ENCODE measurements at places on chromosomes 16 and 17.

DNA sequence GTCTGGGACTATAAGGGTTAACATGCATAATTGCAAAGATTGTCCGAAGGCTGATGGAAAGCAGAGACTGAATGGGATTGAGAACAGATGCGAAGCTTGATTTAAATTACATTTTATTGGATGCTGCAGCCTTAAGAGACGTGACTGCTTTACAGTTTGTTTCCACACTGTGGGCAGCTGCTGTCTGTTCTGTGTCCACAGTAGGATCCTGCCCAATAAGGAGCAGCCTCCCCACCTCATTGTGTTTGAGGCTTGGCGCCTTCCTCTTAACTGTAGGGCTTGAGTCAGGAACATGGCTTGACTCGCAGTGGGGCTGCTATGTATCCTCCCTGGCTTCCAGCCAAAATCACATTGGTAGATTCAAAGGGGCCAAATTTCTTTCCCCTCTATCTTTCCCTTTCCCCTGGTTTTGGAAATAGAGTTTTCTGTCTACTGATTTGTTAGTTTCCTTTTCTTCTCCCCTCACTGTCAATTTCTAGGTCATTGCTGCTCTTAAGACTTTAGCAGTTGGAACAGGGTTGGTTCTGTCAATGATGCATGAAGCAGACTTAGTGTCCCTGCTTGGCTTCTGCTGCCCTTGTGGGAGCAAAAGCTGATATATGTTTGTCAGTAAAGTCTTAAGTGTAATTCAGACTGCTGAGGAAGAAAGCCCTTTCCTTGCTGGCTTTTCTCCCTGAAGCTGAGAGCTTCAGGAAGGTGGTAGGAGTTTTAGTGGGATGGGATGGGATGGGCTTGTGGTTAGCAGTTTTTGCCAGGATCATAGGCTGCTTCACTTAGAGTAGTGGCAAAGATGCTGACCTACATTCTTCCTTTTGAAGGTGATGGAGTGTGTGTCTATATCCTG is 5.0 kb upstream of the RARA start:
- no peak for DNase-seq

DNA sequence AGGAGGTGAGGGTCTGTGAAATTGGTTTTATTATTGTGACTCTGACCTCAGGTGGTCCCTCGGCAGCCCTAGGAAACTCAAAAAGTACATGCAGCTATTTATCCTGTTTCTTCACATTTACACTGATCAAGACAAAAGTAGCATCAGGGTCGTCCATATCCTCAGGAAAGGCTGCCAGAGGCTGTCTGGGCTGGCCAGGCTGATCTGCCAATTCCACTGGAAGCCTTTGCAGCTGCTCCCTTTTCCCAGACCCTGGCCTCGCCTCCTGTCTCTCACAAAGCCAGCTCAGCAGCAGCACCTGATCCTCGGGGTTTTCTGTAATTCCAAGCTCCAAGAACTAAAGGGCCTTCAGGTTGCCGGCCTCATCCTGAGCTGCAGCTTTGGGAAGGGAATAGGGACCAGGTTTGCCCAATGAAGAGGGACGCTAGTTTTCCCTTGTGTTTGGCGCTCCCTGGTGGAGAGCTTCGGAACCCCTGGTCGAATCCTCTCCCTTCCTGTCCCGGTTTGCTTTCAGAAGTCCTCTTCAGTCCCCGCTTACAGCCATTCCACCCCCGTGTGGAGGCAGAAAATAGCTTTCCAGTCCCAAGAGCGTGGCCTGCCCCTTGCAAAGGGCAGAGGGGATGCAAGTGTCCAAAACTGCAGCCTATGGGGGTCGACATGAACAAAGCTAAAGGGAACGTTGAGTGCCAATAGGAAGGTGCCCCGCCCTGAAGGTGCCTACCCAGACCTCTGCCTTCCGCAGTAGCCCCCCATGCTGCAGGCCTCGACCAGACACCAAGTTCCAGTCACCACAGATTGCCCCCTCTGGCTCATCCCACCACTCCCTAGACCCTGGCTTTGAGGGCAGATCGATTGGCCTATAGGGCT is 13.4 kb downstream of the MFSD6L start:
- DNase-seq: peak; percentile 32

GRCh38 chr17:58666858-58667267 is 25.0 kb downstream of the TEX14 start:
- no peak for DNase-seq

DNA sequence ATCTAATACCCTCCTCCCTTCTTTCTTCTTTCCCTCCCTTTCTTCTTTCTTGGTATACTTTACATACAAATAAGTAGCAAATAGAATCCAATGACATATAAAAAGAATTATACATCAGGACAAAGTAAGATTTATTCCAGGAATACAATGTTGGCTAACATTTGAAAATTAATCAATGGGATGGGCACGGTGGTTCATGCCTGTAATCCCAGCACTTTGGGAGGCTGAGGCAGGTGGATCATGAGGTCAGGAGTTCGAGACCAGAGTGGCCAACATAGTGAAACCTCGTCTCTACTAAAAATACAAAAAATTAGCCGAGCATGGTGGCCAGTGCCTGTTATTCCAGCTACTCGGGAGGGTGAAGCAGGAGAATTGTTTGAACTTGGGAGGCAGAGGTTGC is 72.1 kb downstream of the BCAS3 start:
- DNase-seq: no peak

DNA sequence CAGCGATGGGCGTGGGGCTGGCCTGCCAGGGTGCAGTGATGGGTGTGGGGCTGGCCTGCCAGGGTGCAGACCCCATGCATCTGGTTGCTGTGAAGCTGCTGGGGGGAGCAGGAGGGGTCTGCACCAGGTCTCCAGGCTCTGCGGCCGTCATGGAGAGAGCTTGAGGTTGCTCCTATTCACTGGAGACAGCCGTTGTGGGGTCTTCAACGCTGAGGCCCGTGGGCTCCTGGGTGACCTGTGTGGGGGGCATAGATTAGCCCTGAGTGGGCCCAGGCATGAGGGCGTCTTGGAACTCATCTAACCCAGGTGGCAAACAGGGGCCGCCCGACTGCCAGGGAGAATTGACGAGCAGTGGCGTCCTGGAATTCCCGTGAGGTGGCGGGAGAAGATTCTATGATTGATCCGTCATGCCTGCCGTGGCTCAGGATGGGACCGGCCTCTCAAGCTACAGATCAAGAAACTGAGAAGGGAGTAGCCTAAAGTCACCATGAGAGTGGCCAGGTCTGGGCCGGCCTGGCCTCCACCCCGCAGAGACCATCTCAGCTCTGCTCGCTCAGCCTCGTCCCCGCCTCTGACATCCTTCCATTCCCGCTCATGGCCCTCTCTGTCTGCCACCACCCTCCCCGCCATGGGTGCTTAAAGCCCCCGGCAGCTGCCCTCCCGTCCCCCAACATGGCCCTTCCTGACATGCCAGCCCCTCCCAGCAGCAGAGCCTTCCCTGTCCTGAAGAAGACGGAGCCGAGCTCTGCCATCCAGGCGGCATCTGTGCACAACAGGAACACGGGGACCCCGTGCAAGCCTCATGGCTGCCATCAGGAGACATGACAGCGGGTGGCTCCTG is 50.7 kb upstream of the ACSF3 start:
- DNase-seq: no peak

DNA sequence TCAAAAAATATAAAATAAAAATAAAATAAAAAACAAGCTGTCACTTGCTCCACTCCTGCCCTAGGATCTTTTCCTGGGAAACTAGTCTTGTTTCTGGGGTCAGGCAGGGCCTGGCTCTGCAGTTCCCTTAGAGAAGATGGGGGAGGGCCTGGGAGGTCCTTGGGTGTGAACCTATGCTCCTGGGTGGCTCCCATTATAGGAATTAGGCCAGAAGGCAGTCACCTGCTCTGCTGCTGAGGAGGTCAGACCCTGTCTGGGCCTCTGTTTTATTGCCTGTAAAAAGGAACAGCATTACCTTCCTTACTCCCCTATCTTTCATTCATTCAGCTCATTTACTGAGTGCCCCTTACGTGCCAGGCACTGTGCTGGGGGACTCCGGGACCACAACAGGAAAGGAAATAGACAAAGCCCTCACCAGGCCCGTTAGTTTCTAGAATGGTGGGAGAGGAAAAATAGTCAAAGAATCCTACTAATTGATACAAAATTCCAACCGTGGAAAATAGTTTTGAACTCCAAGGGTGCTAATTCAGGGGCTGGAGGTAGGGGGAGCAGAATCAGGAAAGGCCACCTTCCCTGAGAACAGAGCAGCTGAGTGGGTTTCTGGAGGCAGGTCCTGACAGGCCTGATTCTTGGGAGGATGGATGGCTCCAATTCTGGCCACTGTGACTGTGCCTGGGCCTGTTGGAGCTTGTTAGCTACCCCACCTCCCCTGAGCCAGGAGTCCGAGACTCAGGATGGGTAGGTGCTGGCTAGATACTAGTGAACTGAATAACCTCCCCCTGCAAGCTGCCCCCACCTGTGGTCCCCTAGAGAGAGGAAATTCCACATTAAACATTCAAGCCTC is 1.3 kb upstream of the SLC46A1 start:
- no peak for DNase-seq

DNA sequence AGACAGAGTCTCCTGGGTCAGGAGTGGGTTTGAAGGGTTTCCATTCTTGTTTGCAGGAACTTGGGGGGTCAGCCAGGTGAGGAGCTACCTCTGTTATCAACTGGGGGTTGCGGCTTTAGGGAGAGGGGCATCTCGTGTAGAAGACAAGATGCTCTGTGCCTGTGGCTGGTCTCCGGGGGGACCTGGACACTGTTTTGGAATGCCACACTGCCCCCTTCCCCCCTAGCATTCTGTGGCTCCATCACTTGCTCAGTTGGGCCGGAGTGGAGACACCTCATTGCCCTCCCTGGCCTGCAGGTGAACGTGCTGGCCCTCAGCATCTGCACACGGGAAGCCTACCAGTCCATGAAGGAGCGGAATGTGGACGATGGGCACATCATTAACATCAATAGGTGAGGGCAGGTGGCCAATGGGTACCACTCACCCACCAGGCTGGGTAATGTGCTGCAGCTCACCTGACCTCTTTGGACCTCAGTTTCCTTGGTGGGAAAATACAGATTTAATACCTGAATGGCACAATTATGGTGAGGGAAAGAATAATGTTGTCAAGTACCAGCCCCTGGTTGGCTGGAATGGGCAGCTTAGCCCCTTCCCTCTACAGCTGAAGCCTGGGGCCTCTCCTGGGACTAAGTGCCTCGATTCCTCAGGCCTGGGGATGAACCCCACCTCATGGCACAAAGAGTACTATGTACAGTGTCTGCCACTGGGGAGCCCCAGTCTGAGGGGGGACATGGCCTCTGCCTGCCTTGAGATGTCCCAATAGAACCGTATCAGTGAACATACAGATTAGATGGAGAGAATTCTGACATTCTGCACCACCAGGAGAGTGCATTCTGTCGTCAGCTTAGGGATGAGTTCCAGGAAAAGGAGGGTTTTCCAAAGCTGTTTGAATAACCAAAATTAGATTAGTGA is 3.3 kb upstream of the MRM1 start:
- no peak for DNase-seq

- DNase-seq: no peak
Measured at GRCh38 chr17:13874134-13874533, 195.2 kb upstream of the COX10 start.

GRCh38 chr17:44004761-44005526 is 522 bp downstream of the NAGS start:
- no peak for DNase-seq

DNA sequence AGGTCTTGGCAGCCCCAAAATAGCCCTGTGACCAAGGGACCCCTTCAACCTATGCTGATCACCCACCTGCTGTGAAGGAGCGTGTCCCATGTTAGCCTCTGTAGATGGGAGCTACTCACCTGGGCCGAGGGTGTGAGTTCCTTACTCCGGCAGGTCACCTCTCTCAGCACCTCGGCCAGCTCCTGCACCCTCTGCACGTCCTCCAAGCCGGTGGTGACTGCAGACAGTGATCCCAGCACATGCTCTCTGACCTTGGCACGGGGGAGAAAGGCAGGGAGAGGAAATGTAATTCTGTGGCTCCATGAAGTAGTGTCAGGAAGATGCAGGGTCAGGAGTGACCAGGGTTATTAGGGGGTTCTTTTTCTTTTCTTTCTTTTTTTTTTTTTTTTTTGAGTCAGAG is 67.7 kb upstream of the BCO1 start:
- DNase-seq: no peak

GRCh38 chr16:14004031-14004728 is 66.9 kb upstream of the MRTFB start:
- no peak for DNase-seq
